ENCODE measurements at places on chromosomes 1 and 21.

DNA sequence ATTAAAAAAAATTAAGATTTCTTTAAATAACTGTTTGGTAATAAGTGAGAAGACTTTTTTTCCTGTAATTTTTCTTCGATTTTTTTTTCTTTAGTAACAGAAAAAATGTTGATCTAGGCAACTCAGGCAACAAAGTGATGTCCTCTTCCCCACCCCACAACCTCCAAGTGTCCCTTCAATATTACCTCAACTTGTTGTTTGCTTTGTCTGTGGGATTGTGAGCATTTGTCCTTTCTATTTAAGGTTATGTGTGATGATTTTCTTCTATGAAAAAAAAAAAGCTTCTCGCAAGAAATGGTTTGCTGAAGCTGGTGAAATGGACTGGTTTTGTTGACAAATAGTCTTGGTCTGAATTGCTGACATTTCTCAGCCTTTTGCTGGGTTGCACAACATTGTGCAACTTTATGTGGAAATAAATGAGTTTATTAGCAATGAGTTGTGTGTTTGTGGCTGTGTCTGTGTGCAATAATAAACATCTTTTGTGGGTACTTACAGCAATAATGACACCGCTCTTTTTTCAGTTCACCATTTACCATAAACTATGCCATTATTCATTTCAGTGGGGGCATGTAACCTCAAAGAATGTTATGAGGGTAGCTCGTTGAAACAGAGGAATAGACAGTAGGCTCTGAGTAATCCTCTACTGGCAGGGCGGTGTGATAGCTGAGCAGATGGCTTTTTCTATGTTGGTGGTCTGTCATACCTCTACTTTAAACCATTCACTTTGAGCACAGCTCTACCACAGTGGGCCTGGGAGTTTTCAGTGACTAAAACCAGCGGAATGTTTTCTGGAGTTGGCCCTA is 218.4 kb downstream of the HLX start:
- DNase-seq = no peak

- DNase-seq = no peak
These were observed 30.4 kb upstream of the ZBTB21 start for GRCh38 chr21:42040411-42041180.

DNA sequence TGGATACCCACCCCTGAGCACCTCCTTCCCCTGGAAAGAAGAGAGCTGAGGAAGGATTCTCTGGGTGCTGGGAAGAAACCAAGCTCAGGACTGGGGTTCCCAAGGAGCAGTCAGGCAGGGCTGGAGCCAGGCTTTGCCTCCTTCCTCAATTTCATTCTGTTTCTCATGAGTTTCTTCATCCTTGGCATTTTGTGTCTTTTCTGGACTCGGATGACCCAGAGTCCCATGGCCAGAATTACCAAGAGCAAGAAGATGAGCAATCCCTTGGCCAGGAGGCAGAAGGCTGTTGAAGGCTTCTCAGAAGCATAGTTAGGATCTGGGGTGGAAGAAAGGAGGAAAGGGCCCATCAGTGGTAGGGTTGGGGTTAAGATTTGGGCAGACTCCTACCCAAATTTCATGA is 2.5 kb downstream of the SLAMF9 start:
- no peak for DNase-seq

DNA sequence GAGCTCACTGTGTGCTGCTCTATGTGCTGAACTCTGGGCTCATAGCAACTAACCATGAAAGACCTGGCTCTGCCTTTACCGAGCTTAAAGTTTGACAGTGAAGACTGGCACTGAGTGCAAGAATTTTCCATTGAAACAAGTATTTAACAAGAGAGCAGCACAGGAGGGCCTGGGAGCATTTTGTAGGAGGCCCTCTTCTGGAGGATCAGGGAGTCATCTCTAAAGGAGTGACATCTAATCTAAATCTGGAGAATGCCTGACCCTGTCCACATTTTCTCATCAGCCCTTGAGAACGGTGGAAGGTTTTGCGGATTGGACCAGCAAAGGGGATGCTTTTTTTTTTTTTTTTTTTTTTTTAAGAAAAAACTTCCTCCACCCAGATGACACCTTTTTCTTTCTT is 150.8 kb downstream of the ROR1 start:
- no peak for DNase-seq

DNA sequence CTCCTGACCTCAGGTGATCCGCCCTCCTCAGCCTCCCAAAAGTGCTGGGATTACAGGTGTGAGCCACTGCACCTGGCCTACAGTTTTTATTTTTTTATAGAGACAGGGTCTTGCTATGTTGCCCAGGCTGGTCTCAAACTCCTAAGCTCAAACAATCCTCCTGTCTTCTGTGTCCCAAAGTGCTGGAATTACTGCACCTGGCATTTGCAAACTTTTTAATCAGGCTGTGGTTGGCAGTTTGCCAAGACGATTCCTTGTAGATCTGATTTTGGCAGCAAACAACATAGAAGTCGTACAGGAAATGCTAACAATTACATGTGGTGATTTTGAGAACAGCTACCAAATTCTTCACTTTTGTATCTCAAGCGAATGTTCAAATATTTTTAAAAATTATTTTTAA is 10.1 kb downstream of the RBP7 start:
- DNase-seq = no peak

GRCh38 chr1:209486861-209487593 is 96.5 kb upstream of the CAMK1G start:
- no peak for DNase-seq

- DNase-seq = no peak
These were observed 73.1 kb upstream of the GJB5 start for GRCh38 chr1:34681480-34682451.

- no peak for DNase-seq
These were observed 19.3 kb downstream of the B3GALT5 start for GRCh38 chr21:39631842-39632562.

DNA sequence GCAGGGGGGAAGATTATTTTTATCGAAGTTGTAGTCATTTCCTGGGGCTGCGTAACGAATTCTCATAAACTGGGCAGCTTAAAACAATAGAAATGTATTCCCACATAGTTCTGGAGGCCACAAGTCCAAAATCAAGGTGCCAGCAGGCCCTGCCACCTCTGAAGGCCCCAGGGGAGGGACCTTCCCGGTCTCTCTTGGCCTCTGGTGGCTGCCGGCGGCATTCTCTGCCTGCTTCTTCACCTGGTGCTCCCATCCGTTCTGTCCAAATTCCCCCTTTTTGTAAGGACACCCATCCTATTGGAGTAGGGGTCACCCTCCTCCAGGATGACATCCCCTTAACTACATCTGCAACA is 92.8 kb downstream of the PDE9A start:
- no peak for DNase-seq

GRCh38 chr1:32063261-32063681 is 9.5 kb upstream of the TMEM39B start:
- DNase-seq = no peak

GRCh38 chr21:29157080-29157479 is 26.6 kb downstream of the MAP3K7CL start:
- DNase-seq = no peak

DNA sequence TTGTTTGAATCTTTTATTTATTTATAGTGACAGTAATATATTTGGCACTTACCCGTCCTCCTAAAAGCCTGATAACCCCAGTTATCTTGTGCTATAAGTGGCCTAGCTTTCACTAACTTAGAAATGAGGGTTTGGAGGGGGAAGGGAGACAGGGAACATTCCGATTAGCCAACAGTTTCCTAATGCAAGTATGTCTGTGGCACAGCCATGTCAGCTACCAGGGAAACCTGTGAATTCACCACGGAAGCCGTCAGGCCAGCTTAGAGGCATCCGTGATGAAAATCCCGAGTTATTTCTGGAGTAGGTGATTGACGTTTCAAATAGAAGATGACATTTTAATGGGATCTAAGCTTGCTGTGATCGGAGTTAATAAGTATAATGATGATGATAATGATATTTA is 39.4 kb upstream of the BCL10 start:
- no peak for DNase-seq

GRCh38 chr1:244439391-244440032 is 12.2 kb downstream of the ADSS2 start:
- no peak for DNase-seq

DNA sequence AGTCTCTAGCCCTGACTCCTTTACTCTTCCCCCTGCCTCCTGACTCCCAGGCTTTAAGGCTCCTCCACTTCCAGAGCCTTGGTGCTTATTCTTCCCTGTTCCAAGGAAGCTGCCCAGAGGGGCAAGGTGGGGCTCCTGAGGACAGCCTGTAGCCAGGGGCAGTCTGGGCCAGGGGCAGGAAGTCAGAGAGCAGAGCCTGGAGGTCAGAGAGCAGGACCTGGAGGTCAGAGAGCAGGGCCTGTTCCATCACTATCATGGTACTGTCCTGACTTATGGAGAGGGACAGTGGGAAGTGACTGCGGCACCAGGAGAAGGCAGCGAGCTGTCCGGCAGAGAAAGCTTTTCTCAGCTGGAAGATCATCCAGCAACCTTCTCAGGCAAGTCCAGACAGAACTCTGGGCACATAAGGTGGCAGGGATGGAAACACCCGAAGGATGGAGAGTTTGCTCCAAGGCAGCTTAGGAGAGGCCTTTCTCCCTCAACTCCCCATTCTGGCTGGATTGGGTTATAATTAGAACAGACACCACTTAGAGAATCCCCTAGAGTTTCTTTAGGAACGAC is 25.0 kb downstream of the PLXNA2 start:
- DNase-seq = no peak

DNA sequence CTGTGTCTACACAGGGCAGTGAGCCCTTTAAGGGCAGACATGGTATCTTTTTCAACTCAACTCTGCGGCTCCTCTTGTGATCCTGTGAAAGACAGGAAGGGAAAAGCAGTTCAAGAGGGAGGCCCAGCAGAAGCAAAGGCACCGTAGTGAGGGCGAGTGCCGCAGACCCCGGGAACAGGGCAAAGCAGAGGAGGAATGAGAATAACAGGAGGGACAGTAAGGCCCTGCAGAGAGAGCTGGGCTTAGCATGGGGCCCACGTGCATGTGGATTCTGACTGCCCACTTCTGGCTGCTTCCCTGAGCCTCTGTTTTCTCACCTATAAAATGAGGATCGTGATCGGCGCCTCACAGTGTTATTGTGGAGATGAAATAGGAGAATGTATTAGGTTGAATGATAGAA is 409.3 kb downstream of the PTPRU start:
- DNase-seq = no peak

DNA sequence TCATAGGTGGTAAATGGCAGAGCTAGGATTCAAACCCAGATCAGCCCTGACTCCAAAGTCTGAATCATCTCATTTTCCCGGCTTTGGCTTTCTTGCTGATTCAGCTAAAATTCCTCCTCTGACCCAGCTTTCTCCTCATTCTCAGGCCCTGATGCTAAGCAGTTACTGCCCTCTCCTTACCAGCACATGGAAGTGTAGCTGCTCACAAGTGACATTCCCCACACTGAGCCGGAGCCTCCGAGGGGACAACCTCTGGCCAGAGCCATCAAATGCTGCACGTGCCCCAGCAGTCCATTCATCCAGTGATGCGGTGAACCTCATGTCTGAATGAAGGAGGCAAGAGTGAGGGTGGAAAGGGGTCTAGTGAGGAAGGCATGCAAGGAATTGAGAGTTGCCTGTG is 11.1 kb downstream of the ITGA10 start:
- DNase-seq = no peak

GRCh38 chr1:111739194-111739924 is at the start of gene INKA2:
TSS of gene INKA2 (minus strand) at chr1:111739395. CDS start at chr1:111739242, 153 bp downstream.
- peak; percentile 32 for DNase-seq
